ENCODE measurements at places on chromosomes 1 and 21. TPM values are rescaled to one million over a fixed set of nuclear protein-coding genes. Genes with fewer than 3 reads are reported as not detected.

Gene CYP4Z1
- not detected for total RNA-seq

Gene AADACL3
- total RNA-seq, result not detected

Gene LCE1B
- total RNA-seq, result not detected

Gene FCRL4
- not detected for total RNA-seq
